ENCODE measurements at places on chromosomes 6 and 20.

DNA sequence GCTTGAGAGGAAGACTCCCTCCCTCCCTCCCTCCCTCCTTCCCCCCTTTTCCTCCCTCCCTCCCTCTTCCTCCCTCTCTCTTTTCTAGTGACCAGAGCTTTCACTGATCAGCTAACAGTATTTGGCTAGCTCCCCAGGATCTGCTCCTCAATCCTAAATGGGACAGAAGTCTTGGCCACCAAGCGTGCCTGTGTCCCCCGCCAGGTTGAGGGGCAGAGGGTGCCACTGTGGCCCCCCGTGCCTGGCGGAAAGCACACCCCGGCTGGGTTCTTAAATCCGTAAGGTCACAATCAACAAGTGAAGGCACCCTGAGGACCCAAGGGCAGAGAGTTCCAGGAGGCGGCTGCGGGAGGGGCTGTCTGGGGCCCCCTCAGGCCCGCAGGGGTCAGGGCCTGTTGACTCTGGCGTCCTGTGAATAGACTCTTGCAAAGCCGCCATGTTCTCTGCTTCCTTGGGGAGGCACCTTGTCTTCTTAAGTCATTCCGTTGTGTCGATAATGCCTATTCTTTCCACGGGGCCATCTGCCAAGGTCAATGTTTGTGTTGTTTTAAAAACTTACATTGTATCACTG is 38.9 kb upstream of the STX16 start:
- no peak for DNase-seq

DNA sequence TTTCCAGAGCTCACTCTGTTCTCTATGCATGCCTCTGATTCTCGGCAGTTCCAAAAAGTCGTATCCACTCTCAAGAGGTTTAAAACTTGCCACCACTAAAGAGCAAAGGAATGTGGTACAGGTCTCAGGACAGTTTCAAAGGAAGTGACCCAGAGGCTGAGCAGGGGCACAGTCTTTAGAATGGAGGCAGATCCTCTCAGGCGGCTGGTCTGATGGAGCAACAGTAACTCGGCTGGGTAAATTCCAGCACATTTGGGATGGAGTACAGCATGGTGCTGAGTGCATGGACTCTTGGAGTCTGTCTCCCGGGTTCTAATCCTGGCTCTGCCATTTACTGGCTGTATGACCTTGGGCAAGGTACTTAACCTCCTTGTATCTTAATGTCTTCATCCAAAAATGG is 88.1 kb upstream of the BACH2 start:
- no peak for DNase-seq

DNA sequence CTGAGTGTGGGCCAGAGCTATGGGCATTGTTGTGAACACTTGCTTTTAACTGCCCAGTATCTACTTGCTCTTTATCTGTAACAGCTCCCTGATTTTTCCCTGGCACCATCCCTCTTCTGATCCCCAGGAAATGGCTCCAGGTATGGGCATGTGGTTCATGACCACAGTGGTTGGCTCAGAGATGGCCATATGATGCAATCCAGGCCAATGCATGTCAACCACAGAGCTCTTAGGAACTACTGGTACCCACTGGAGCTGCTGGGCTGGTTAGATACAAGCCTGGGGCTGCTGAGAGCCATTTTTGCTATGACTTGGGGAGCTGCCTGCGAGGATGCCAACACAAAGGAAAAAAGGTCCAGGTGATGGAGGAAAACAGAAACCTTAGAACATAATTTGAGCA is 55.6 kb downstream of the KCNB1 start:
- no peak for DNase-seq

GRCh38 chr6:130229645-130230044 is 6.9 kb upstream of the SAMD3 start:
- no peak for DNase-seq

DNA sequence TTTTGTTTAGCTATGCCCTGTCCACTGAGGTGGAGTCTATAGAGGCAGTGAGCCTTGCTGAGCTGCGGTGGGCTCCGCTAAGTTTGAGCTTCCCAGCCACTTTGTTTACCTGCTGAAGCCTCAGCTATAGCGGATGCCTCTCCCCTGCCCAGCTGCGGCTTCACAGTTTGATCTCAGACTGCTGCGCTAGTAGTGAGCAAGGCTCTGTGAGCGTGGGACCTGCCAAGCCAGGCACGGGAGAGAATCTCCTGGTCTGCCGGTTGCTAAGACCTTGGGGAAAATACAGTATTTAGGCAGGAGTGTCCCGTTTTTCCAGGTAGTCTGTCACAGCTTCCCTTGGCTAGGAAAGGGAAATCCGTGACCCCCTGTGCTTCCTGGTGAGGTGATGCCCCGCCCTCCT is 138.4 kb downstream of the SMAP1 start:
- DNase-seq: no peak

DNA sequence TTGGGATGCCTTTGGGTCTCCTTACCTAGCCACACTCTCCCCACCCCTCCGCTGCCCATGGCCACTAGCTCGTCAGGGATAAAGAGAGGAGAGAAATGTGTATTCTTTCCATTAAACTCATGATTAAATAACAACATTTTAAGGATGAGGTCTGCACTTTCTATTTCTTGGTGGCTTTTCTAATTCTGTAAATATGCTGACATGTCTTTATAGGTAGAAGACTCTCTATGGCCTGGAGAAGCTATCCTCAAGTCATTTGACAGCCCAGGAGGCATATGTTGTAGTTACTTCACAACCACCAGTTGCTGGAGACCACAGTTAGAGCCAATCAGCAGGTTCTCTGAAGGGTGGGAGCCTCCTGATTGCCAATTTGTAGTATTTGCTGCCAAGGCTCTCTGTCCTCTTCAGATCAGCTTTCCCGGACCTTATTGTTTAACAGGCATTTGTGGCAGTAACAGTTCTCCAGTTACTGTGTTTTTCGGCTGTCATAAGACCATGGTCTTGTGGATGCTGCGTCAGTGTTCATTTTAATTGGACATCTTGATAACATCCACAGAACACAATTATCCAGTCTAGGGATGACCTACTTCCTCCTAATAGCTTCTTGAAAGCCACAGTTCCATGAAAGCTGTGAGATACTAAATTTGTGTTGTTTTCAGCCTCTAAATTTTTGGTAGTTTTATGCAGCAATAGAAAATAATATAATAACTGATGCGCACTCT is 205.0 kb upstream of the KCNQ5 start:
- DNase-seq: no peak

DNA sequence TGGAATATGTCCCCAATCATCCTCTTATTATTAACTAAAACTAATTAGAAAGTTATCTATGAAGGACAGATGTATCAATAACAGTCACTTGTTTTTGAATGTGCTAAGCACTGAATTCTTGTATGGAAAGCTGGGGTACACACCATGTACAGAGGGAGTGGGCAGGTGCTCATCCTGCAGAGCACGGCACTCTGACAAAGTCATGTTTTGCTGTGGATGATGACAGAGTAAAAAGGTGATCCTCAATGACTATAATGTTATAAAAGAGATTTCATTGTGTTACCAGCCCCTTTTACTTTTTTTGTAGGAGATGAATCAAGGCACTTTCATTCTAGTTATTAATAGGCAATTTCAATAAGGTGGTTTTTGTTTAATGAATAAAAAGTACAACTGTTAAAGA is 51.4 kb upstream of the MCM9 start:
- no peak for DNase-seq

- DNase-seq: no peak
Observed at GRCh38 chr6:101126501-101126900, 245.4 kb upstream of the ASCC3 start.

All from endodermal cell (in vitro differentiated cells).